ENCODE measurements at places on chromosomes 1 and 21.

- no peak for DNase-seq
These were observed 49.7 kb downstream of the RASSF5 start for GRCh38 chr1:206556750-206557635.

DNA sequence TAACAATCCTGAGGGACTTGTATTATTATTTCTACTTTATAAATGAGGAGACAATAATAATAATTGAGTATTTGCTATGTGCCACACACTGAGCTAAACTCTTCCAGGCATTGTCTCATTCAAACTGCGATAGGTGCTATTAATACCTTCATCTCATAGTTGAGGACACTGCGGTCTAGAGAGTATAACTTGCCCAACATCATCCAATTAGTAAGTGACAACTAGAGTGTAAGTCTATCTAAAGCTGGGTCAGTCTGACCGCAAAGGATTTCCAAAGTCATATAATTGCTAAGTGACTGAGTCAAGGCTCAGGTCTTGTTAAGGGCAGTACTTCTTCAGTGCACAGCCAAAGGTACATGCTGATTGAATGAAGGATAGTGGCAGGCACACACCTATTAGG is 9.7 kb downstream of the BCL9 start:
- no peak for DNase-seq

DNA sequence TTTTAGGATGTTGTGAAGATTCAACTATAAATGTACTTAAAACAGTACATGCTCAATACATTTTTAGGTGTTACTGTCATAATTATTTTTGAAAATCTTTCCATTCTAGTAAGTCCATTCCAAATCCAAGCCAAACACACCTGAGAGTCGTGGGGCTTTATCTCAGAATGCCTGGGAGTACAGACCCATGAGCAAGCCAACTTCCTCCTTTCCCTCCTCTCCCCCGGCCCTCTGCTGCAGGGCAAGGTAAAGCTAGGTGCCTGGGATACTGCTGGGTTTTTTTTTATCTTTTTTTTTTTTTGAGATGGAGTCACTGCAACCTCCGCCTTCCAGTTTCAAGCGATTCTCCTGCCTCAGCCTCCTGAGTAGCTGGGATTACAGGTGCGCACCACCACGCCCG is 16.5 kb downstream of the TMEM51 start:
- DNase-seq, result peak; percentile 43

GRCh38 chr1:171754353-171754705 is 12.5 kb upstream of the VAMP4 start:
- peak; percentile 36 for DNase-seq

DNA sequence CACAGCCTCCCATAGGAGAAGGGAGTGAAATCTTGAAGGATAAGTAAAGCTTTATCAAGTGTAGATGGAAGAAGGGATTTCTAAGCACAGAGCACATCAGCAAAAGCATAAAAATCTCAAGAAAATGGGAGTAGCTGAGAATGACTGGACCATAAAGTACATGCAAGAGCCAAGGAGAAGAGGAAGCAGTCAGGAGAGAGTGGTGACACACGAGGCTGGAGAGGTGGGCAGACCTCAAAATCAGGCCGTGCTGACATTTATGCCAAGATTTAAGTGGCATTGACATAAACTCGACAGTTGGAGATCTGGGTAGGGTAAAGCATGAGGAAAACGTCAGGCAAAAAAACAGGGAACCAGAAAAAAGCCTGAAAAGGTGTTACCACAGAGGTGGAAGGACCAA is 62.3 kb downstream of the GFI1 start:
- no peak for DNase-seq

- no peak for DNase-seq
These were observed 49.2 kb downstream of the FH start for GRCh38 chr1:241470361-241470760.

All from NCI-H226 (cell line).